Activated T-helper 2 cell treated with anti-CD3 and anti-CD28 coated beads, Interferon-gamma antibody, Interleukin-2, Interleukin-4, amounts not matched to agents 10 μg/mL and 5 μg/mL and 100 μg/mL, durations not matched to agents 14 hours and 24 hours and 36 hours (primary cell): ENCODE measurements at places on chromosomes 7 and 10.
A peak's percentile ranks its signal among the peaks of the same experiment; 100 is the strongest.

GRCh38 chr10:5977471-5978229 lies at the start of gene IL15RA:
TSS of gene IL15RA (minus strand) at chr10:5977543. CDS start at chr10:5977492, 51 bp downstream.
- DNase-seq, result peak; percentile 88

DNA sequence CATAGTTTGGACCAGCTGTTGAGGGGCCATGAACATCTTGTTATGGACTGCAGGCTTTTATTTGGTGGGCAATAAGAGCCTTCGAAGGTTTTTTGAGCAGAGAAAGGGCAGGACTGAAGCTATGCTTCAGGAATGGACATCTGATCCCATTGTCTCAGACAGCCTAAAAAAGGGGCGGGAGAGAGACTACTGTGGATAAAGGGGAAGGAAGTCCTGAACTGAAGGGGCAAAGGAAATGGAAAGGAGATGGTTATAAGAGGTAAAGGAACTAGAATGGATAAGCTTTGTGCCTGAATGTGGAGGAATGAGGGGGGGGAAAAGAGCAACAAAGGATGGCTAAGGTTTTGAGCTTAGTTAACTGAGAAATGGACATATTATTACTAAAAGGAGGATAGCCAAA lies 172.5 kb downstream of the SKAP2 start:
- DNase-seq, result no peak

DNA sequence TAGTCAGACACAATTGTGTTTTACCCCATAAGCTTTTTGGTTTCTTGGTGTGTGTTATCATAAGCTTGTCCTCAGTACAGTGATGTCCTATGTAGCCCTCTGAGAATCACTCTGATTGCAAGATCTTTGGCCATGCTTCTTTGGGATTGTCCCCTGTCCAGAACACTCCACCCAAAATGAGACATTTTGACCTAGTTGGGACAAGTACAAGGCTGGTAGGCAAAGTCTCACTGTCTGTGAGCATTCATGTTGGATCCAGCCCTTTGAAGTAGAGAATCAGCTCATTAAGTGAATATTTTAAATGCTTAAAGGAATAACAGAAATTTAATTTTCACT lies 28.9 kb upstream of the PCGF5 start:
- DNase-seq, result no peak

DNA sequence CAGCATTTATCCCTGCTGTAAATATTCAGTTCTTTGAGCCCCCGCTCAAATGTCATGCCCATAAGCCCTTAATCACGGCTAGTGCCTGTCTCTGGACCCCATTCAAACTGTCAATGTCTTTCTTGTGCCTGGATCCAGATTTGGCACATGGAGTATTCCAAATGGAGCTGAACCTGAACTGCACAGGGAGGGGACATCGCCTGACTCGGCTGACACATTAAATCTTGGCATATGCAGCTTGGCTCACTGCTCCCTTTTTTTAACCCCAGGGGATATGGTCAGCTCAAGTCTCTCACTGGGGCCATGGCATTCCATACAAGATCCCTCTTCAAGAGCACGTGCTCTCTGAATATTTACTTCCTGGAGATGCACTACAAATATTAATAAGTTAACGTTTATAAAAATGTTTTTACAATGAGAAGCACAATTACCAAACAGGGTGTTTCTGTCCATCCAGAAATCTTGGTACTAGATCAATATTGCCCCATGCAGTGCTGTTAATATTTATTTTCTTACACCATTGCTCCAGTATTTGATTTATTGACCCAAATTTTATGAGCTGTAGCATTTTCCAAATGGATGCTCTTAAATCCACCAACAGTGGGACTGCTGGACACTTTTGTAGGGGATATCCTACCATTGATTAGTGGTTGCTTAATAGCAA lies 57.4 kb downstream of the FGFR2 start:
- no peak for DNase-seq

DNA sequence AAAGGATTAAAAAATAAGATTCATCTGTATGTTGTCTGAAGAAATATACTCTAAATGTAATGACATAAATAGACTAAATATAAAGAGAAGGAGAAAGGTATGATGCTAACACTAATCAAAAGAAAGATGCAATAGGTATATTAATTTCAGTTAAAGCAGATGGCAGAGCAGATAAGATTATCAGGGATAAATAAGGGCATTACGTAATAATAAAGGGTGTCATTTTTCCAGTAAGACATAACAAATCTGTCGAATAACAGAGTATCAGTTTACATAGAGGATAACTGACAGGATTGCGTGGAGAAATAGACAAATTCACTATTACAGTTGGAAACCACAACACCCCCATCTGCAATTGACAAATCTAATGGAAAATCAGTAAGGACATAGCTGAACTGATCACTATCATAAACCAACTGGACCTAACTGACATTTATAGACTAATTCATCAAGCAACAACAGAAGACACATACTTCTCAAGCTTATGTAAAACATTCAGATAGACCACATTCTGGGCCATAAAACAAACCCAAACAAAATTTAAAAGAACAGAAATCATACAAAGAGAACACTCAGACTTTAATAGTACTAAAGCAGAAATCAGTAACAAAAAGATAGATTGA lies 384.1 kb upstream of the COBL start:
- no peak for DNase-seq

GRCh38 chr7:45682836-45683555 lies 108.8 kb downstream of the ADCY1 start:
- DNase-seq, result no peak

DNA sequence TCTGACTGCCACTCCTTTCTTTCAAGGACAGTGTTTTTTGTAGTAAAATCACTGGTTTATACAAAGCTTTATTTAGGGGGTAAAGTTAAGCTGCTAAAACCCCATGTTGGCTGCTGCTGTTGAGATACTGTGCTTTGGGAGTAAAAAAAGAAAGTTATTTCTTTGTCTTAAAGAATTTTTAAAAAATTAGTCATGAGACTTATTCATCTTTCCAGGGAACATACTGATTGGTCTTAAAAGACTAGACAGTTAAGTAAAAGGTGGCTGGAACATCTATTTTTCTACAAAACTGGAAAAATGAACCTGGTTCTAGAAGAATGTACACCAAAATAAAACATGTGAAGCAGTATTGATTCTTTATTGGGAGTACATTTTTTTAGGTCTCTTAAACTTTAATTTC lies 20.6 kb downstream of the BBIP1 start:
- no peak for DNase-seq

DNA sequence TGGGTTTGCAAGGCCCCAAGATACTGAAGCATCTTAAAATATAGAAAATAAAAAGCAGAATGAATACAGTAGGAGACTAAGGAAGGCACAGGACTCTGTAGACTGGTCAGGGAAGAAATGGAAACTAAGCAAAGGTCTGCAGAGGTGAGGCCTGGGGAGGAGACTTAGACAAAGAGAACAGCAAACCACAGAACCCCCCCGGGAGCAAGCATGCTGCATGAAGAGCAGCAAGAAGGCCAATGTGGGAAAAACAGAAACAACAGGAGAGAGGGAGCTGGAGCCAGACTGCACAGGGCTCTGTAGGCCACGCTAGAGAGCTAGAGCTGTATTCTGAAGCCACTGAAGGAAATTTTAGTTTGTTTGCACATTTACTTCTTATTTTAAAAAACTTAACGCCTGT lies 45.7 kb upstream of the ARID5B start:
- DNase-seq, result no peak

DNA sequence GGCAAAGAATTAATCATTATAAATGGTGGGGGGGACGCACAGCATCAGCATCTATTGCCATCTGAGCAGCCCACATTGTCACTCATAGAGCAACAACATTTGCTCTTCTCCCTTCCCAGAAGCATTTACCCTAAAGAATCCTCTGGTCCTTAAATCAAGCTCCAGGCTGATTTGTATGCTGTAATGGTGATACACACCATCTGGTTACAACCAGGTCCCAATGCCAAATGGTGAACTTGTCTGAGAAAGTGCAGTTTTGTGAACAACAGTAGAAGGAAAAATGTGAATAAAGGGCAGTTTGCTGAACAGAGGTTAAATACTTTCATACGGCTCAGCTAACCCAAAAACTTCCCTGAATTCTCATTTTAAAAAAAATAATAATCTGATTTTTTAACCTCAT lies 38.8 kb upstream of the TCF7L2 start:
- DNase-seq, result no peak

GRCh38 chr7:150565239-150565638 lies 2.0 kb upstream of the GIMAP4 start:
- no peak for DNase-seq

DNA sequence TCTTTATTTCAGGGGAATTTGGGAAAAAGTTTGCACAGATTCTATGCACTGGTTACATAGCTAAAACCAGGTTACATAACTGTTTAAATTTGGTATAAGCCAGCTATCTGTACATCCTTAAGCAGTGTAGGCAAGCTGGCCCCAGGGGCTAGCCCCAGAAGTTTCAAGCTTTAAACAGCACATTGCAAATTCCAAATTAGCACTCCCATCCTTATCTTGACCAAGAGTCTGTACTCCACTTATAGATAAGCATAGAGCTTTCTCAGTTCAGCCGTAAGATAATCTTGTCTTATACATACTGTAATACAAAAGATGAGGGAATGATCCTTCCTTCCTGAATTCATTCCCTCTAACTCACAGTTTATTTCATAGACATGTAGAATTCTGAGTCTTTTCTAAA lies 109.3 kb downstream of the SPAG6 start:
- no peak for DNase-seq

DNA sequence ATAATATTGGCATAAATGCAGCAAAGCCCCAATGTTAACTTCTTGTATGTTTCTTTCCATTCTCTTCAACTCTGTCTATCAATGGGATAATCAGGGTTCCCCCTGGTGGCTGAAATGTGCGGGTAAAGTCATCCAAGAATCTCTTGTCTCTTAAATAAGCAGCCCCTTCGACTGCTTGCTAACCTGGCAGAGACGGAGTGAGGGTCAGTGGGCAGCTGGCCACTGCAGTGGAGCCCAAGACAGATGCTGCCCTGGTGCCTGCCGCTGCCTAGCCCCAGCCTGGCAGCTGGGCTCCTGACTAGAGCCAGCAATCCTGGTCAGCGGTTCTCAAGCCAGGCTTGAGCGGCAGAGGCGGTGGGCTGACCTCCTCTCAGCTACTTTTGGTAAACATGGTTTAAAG lies 248.9 kb downstream of the COBL start:
- DNase-seq, result no peak

DNA sequence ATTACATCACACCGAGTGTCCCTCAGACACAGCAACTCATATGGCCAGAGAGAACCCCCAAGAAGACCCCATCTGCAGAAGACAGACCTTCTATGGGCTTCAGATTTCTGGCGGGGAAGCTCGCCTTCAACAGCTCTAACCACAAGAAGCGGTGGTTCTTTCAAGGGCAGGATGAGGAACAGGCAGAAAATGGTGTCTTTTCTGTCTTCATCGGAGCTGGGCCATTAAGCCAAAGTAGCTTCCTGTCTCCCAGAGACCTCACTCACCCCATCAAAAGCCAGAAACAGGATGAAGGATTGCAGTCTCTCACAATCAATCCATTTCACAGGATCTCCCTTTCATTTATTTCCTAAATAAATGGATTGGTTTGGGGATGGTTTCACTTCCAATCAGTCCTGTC lies 149.1 kb downstream of the HERPUD2 start:
- no peak for DNase-seq

DNA sequence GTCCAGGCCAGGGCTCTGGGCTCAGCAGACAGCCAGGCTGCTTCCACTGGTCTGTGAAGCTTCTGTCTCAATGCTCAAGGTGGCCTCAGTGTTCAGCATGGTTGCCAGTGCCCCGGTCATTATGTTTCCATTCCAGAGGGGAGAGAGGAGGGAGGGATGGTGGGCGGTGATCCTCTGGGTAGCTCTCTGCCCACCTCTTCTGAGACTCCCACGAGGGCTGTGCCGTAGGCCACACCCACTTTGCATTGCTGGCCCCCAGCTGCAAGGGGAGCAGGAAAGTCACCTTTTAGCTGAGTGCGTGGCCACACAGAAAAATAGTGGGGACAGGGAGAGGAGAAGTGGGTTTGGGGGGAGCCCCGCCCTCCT lies 42.5 kb downstream of the FOXK1 start:
- DNase-seq, result no peak

GRCh38 chr10:74587109-74587854 lies 239.1 kb upstream of the KAT6B start:
- DNase-seq, result no peak

GRCh38 chr10:28544058-28544457 lies 11.1 kb downstream of the WAC start:
- DNase-seq, result no peak

GRCh38 chr7:127870231-127870907 lies 160.9 kb downstream of the LRRC4 start:
- no peak for DNase-seq

DNA sequence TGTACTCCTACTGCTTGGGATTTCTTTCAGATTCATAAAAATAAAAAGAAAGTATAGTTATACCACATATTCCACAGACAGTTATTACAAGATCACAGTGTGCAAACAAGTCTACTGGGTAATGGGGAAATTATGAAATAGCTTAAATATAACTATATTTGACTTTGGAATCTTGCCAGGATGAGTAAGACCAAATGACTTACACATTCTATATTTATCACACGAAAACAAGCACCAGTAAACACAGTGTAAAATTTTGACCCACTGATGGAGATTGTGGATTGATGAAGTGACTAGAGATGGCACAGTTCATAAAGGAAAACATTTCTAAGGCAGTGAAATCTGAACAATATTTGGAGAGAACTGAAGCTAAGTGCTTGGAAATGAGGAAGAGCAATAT lies 339.7 kb downstream of the THSD7A start:
- no peak for DNase-seq

DNA sequence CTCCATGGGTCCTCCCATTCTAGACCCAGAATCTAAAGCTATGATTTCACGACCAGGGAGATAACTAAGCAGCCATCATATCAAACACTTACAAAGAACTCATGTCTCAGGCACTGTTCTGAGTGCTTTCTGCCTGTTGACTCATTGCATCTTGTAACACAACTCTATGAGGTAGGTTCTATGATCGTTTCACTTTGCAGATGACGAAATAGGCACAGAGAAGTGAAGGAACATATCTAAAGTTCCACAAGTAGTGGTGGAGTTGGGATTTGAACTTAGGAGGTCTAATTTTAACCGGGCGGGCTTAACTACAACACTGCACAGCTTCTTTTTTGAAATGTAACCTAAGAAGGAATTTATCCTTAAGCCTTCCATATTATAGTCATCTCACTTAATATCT lies 2.9 kb downstream of the RBP4 start:
- no peak for DNase-seq

- no peak for DNase-seq
These were observed 158.1 kb upstream of the CHST15 start for GRCh38 chr10:124251317-124252065.
